ENCODE measurements at places on chromosomes 13 and 19.

- no peak for DNase-seq
These were observed 122.9 kb upstream of the SPRY2 start for GRCh38 chr13:80463673-80464352.

- DNase-seq: no peak
These were observed 30.2 kb upstream of the TRPC4 start for GRCh38 chr13:37899753-37900152.

DNA sequence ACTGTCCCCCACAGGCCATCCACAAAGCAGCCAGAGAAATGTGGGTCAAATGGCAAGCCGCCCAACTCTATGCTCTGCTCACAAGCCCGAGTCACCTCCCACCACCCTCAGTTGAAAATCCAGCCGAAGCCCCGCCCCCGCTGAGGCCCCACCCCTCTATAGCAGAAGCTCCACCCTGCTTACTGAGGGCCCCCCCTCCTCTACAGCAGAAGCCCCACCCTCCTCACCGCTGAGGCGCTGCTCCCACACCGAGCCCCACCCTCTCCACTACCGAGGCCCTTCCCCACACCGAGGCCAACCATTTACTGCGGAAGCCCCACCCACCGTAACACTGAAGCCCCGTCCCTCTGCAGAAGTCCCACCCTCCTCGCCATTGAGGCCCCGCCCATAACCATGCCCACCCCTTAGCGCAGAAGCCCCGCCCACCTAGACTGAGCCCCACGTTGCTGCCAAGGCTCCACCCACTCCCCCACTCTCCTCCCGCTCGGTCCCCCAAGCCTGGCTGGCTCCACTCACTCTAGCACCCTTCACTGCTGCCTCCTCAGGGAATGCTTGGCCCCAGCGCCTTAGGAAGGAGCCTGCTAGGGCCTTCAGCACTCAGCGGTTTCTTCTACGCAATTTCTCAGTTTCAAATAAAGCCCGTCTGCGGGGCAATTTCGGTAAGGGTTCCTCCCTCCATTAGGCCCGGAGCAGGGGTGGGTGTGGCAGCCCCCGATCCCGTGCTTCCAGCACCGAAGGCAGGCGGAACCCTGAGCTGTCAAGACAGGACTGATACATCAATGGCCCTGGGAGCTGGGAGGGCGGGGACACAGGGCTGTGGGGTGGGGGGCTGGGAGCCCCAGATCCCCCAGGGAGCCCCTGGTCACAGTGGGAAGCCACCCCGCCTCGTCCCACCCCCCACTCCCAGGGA, 9.0 kb upstream of the MYDGF start:
- DNase-seq: no peak

GRCh38 chr13:98055623-98056022, 87.3 kb upstream of the FARP1 start:
- no peak for DNase-seq

DNA sequence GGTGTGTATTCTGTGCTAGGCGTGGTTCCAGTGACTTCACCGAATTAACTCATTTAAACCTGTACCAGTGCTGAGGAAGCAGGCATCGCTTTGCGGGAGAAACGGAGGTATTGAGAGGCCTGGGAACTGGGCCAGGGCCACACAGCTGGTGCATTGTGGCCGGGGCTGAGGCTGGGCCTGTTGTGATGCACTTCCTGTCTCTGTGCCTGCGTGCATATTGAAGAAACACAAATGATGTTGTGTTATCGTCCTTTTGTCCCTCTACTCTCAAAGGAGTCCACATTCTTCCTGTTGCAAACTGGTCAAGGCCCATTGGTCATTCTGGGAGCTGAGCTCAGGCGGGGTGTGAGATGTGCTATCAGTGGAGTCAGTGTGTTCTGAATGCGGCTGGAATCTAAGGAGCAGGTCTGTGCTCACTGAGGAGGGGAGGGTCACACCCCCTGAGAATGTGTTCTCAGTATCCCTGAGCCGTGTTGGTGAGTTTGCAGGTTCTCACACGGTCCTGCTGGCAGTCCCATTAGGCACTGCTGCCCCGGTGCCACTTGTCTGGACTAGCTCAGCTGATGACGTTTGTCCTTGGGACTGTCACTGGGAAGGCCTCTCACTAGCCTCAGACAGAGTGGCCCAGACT, 62.1 kb downstream of the ARHGEF7 start:
- no peak for DNase-seq

GRCh38 chr13:102556806-102557205, 40.0 kb upstream of the TPP2 start:
- no peak for DNase-seq

DNA sequence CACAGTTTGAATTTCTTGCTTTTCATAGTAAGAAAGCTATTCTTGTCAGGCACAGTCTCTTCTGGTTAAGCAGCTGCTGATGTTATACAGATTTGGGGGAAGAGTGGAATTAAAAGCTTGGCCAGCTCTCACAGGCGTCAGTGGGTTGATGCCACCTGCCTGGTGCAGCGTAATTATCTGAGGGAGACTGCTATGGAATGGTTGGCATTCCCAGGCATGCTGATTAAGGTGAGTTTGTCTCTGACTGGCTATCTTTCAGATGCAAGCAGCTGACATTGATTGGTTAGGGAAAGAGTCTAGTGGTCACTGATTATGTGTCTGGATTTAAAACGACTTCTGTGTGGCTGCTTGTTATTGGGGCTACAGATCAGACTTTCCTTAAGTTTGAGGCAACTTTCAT, 948.4 kb downstream of the UQCRFS1 start:
- DNase-seq: no peak

DNA sequence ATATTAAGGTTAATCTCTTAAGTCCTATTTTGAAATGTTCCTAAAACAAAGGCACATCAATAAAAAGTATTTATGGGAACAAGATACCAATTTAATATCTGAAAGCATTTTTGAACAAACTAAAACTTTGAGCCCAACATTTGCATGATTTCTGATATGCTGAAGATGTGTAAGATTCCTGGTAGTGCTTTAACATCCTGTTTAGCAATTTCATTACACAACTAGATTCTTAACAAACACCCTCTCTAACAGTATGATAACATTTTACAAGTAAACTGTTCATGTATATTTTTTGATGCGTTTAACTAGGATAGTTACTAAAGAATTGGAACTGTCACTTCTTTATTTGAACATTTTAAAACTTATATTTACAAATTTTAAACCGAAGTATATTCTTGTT, 63.9 kb downstream of the DACH1 start:
- no peak for DNase-seq

GRCh38 chr19:5017235-5017634, 48.3 kb downstream of the KDM4B start:
- DNase-seq: no peak

DNA sequence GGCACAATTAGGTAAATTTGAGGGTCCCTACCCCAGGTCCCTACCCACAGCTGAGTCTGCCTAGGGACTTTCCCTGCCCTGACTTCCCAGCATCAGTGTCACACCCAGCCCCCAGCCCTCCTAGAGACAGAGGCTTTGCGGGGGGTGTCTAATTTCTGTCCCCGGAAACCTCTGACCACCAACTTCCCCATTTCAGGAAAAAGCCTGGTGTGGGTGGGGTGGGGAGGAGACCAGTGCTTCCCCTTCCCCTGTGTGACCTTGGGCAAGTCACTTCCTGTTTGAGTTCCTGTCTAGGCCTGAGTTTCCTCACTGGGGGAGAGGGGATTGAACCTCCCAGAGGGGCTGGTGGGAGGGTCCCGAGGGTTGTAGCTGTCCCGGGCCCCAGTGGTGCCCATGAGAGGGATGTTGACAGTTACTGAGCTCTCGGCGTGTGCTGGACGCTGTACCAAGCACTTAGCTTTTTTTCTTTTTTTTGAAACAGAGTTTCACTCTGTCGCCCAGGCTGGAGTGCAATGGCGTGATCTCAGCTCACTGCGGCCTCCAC, 7.9 kb downstream of the VASP start:
- DNase-seq: no peak

DNA sequence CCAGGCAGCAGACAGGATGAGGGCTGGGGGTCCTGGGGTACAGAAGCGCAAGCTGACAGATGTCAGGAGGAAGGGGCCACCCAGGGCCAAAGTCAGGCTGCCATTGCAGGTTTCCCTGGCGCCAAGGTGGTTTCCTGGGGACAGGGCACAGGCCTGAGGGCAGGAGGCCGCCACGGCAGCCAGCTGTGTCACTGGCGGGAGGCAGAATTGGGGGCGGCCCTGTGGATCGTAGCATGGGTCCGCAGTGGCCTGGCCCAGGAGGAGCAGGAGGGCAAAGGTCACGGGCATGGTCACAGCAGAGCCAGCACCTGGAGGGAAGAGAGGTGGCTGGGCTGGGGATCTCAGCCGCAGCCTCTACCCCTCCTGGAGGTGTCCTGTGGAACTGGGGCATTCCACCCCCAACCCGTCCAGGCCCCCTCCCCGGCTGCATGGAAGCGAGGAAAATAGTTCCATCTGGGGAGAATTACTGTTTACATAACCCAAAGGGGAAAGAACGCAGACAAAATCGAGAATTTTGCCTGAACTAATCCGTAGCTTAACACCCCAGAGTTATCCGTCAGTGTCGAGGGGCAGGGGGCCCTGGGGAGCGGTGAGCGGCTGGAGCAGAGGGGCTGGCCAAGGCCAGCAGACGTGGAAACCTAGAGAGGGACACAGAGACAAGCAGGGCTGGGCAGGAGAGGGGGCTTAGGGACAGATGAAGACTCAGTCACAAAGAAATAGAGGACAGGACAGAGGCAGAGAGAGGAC, 1.9 kb downstream of the NTN5 start:
- DNase-seq: no peak

Data from stimulated activated CD8-positive, alpha-beta memory T cell treated with anti-CD3 and anti-CD28 coated beads, Interleukin-2, amount 100 ng/mL, for 1 hour (primary cell).